ENCODE measurements at places on chromosomes 1 and 21.

DNA sequence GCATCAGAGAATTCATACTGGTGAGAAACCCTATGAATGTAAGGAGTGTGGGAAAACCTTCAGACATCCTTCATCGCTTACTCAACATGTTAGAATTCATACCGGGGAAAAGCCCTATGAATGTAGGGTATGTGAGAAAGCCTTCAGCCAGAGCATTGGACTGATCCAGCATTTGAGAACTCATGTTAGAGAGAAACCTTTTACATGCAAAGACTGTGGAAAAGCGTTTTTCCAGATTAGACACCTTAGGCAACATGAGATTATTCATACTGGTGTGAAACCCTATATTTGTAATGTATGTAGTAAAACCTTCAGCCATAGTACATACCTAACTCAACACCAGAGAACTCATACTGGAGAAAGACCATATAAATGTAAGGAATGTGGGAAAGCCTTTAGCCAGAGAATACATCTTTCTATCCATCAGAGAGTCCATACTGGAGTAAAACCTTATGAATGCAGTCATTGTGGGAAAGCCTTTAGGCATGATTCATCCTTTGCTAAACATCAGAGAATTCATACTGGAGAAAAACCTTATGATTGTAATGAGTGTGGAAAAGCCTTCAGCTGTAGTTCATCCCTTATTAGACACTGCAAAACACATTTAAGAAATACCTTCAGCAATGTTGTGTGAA is 12.8 kb downstream of the ZFP69B start:
- no peak for DNase-seq

GRCh38 chr1:87887100-87887499 is 558.4 kb downstream of the LMO4 start:
- DNase-seq = no peak

DNA sequence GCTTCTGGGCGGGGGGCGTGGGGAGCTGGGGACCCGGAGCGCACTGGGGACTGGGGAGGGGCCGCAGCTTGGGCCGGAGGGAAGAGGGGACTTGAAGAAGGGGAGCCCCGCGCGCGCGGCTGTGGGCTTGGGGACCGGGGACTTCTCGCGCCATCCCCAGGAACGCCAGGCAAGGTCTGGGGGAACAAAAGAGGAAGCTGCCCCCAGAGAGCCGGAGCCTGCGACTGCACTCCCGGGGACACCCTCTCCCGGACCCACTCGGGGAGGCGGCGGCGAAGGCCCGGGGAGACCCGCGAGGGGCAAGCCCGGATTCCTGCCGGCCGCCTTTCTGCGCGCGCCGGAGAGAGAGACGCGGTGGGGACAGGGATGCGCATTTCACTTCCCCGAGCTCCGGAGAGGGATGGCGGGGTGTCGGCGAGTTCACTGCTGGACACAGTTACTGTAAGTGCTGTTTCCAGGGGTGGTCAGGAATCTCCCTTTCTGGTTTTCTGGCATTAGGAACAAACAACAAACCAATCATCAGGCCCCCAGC is 732 bp downstream of the ABCG1 start:
- no peak for DNase-seq

- DNase-seq = no peak
These were observed 114.8 kb downstream of the MAB21L3 start for GRCh38 chr1:116226017-116226416.

DNA sequence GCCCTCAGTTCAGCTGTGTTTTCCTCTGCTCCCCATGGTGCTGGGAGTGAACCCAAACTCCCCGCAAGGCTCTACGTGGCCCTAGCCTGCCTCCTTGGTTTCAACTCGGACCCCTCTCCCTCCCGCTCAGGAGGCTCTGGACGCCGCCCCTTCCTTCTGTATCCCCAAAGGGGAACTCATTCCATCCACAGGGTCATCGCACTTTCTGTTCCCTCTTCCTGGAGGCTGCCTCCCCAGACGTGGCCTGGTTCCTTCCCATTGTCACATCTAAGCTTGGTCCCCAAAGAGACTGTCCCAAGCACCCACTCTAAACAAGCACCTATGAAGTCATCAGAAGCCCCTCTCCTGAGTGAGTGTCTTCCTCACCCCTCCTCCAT is 10.9 kb downstream of the KCNAB2 start:
- no peak for DNase-seq

- DNase-seq = no peak
These were observed 736.7 kb upstream of the PTBP2 start for GRCh38 chr1:95984798-95985374.

- no peak for DNase-seq
These were observed 24.1 kb downstream of the EIF4G3 start for GRCh38 chr1:21152423-21153100.

GRCh38 chr1:63042278-63042677 is 258.3 kb downstream of the ATG4C start:
- DNase-seq = peak; percentile 11

DNA sequence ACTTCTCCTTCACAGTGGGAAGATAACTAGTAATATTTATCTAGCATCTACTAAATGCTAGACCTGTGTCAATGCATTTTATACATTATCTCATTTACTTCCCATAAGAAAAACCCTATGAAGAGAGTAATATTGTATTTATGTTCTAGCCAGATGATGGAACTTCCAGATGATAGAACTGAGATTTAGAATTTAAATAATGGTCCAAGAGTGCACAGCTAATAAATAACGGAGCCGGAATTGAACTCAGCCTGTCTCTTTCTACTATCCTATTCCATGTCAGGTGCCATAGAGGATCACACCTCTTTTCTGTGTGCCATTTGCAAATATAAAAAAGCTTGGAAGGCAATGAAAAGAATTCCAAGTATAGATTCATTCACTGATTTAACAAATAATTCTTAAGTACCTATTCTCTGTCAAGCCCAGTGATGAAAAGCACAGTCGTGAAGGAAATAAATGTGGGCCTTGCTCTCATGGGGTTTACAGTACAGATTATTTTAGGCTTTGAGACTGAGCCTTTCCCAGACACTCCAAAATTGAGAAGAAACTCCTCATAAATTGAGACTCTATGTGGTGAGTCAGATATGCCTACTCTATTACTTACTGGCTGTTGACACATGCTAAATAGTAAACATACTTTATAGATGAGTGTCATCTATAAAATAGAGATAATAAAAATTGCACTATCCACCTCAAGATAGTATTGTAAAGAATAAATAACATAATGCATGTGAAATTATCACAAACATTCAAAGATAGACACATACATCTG is 378.0 kb upstream of the PRMT6 start:
- DNase-seq = no peak

- no peak for DNase-seq
These were observed 41.8 kb downstream of the PLPPR4 start for GRCh38 chr1:99306056-99306455.

DNA sequence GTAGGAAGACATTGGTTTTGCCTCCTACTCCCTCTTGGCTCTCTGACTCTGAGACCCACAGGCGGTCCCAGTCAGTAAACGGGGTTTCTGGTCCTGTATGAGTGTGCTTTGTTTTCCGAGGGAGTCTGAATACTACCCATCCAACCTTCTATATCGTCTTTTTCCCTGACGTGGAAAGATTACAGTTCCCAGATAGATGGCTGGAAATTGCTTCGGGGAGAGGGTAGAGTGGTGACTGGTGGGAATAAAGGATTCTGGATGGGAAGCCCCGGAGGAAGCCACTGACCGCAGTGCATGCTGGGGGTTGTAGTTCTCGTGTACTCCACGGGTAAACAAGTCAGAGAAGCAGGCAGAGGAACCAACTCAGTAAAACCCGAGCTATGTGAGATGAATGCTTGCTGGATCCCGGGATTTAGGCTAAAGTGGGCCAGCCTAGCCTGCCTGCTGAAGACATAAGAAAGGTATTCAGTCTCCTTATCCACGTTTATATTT is 66.2 kb upstream of the IRF2BP2 start:
- no peak for DNase-seq

DNA sequence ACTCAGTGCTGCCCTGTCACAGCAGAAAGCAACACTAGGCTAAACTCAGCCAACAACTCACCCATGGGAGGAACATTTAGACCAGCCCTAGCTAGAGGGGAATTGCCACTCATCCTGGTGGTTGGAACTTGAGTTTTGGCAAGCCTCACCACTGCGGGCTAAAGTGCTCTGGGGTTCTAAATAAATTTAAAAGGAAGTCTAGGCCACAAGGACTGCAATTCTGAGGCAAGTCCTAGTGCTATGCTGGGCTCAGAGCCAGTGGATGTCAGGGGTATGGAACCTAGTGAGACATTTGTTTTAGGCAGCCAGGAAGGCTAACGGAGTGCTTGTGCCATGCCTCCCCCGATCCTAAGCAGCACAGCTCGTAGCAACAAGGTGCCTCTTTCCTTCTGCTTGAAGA is 78.0 kb downstream of the RGS13 start:
- no peak for DNase-seq

GRCh38 chr1:19643121-19643520 is 990 bp upstream of the NBL1 start:
- no peak for DNase-seq

DNA sequence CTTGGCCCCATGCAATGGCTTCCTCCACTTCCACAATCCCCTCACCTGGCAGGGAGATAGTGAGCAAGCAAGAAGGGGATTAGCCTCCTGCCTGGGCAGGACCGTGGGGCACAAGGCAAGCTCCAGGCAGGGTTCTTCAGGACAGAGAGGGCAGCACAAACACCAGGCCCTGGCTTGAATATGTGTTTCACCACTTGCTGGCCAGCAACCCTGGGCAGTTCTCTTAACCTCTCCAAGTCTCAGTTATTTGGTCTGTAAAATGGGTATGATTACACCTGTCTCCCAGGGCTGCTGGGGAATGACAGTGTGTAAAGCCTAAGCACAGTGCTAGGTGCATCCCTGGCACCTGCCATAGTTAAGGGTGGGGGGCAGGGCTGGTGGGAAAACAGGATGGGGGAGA is 31.9 kb downstream of the H3-3A start:
- no peak for DNase-seq

DNA sequence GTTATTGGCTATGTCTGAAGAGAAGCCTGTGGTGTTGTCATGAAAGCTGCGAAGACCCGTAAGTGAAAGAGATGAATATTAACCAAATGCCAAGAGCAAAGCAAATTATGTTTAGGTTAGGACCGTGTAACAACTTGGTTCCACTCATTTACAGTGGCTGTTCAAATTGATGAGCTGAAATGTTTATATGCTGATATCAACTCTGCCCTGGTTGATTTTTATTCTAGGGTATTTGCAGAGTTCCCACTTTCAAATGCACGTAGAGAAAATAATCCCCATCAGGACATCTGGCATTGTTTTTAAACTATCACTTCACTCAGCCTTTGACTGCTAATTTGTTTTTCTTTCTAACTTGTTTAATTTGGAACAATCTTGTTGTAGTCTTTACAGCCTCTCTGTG is 581.6 kb upstream of the ADAMTS5 start:
- no peak for DNase-seq

- DNase-seq = no peak
These were observed 4.1 kb downstream of the PALMD start for GRCh38 chr1:99650030-99650429.
